ENCODE measurements at places on chromosomes 13 and 19.

- DNase-seq: no peak
Observed at GRCh38 chr19:338421-338820, 6.2 kb downstream of the MIER2 start.

DNA sequence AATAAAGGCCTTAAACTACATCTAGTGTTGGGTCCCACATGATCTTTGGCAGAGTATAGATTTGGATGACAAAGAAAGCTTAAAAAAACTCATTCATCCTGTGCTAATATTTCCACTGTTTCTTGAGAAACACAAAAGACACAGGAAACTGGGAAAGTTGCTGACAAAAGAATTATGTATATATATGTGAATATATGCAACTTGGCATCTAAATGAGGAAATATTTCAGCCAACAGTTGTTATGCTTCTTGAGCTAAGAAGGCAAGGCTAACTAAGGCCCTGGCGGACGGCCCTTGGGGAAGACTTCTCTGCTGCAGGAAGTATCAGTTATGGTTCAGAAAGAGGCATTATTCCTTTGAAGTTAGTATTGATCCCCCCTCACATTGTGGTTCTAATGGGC, 491.8 kb downstream of the DIAPH3 start:
- DNase-seq: no peak

DNA sequence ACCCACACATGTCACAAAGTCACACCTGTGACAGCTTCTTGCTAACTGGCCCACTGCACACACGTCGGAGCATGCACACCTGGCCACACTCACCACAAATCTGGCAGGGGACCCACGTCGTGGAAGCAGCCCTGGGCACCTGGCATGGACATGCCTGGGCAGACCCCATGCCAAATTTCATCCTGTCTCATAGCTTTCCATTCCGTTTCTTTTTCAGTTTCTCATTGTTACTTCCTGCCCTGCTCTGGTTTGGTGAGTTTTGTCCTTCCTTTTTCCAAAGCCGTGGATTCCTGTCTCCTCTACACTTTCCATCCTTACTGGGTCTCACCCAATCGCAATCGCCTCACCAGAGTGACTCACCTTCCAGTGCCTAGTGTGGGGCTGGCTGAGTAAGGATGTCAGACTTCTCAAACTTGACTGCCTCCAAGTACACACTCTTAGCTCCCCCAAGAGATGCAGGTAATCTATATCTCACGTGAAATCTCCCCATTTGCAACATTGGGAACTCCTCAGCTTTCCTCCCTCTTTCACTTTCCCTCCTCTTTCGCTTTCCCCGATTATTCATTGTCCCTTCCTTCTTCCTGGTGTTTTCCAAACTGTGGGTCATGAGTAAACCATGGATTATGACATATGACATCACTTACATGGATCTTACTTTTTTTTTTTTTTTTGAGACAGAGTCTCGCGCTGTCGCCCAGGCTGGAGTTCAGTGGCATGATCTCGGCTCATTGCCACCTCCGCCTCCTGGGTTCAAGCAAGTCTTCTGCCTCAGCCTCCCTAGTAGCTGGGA, 1.6 kb upstream of the BBC3 start:
- DNase-seq: peak; percentile 84

DNA sequence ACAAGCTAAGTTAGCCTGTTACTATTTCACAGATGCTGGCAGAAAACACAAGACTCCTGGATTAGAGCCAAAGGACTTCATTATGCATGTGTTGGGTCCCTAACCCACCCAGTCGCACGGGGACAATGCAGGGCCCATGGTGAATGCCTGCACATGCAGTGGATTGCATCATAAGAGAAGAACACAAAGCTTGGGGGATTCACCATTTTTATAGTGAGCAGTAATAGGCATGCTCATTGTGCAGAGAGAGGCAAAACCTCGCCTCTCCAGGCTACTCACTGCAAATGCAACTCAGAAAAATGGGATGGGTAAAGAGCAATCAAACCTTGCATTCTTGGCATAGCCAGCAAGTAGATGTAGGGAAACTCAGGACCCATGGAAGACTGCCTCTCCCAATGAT, 115.8 kb downstream of the DIAPH3 start:
- DNase-seq: no peak

DNA sequence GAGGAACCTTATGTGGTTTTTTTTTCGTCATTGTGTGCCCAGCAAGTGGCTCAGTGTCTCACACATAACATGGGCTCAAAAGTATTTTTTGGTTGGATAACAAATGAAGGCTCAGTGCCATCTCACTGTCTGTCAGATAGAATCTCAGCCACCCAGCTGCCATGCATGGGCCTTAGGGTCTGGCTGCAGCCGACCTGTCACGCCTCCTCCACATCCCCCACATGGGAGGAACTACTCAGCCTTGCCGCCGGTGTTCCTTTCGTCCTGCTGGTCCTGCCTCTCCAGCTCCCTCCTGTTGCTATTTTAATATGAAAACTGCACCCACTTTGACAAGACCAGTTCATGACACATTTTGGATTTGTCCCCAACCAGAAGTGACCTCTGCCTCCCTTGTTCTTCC, 121.2 kb downstream of the SHISA2 start:
- no peak for DNase-seq

DNA sequence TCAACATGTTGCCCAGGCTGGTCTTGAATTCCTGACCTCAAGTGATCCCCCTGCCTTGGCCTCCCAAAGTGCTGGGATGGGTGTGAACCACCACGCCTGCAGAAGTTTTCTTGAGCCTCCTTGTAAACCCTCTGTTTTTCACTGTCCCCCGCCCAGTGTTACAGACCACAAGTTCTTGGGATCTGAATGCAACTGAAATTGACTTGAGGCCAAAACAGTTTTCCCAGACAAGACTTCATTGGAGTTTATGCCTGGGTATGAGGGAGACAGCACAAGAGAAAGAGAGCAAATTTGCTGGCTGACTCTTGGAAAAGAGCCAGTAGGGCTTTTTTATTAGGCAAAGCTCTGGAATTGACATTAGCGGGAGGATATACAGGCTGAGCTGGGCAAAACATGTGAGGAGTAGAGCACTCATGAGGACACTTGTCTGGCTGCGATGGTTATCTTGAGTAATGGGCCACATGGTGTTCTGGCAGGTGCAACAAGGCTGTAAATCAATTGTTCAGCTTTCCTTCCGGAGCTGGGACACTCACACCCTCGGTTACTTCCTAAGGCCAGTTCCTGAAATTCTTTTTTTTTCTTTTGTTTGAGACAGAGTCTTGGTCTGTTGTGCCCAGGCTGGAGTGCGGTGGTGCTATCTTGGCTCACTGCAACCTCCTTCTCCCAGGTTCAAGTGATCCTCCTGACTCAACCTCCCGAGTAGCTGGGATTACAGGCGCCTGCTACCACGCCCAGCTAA, 12.7 kb upstream of the HNRNPL start:
- no peak for DNase-seq

- DNase-seq: no peak
Observed at GRCh38 chr19:18650468-18651041, 13.7 kb downstream of the KLHL26 start.

DNA sequence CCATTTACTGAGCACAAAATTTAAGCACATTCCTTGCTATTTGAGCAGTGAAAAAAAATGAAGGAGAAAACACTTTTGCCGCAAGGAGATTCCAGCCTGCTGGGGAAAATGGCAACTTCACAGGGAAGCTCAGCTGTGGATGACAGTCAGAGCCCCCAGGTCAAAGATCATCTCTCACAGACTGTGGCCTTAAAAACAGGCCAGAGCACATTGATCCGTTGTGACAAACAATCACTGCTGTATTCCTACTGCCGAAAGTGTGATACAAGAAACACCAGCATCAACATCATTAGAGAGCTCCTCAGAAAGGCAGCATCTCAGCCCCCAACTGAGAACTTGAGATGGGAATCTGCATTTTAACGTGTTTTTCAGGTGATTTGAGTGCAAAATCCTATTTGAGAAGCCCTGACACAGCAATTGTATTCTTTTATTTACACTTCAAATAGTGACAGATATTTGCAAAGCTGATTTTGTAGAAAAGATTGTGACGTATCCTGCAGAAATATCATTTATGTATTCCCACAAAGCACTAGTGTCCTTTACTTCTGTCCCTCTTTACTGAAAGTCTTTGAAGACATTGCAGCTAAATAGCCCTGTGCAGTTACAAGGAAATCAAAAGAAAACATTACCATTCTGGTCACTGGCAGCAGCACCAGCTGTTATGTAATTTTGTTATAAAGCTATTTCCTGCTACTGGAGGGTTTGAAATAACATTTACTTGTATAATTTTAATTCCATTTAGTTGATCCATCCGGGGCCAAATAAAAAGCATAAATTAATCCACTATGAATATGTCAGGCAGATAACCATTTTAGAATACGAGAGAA, 652.0 kb downstream of the LIG4 start:
- no peak for DNase-seq

- no peak for DNase-seq
Observed at GRCh38 chr13:51467730-51468129, 14.9 kb upstream of the INTS6 start.

DNA sequence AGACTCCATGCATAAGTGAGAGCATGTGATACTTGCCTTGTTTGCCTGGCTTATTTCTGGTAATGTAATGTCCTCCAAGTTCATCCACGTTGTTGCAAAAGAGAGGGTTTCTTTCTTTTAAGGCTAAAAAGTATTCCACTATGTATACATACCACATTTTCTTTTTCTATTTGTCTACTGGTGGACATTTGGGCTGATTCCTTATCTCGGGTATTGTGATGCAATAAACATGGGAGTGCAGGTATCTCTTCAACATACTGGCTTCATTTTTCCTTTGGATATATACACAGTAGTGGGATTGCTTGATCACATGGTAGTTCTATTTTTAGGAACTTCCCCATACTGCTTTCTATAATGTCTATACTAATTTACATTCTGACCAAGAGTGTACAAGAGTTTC, 49.6 kb upstream of the EBPL start:
- no peak for DNase-seq

GRCh38 chr19:10018263-10018662, 5.0 kb downstream of the RDH8 start:
- DNase-seq: no peak

- DNase-seq: no peak
Observed at GRCh38 chr19:55398200-55398925, 9.2 kb downstream of the UBE2S start.

DNA sequence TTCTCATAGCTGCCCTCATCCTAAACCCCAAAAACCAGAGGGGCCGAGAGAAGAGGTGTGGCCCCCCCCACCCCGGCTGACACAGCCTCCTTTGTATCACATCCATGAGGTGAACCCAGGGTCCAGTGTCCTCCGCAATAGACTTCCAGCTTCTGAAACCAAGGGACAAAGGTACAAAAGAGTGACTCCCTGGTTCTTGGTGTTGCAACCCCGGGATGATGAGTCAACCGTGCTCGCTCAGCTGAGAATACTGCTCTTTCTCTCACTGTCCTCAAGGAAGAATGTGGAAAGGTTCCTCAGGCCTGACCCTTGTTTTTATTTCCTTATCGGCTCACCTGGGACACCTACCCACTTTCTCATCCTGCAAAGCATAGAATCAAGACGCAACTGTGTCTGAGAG, 5.5 kb downstream of the SLC15A1 start:
- DNase-seq: peak; percentile 46

GRCh38 chr19:51139299-51140014, 2.6 kb upstream of the SIGLEC7 start:
- no peak for DNase-seq

GRCh38 chr19:17450264-17451075, 2.0 kb upstream of the TMEM221 start:
- DNase-seq: peak; percentile 41

- DNase-seq: peak; percentile 81
Observed at GRCh38 chr13:29918845-29919244, 68.4 kb upstream of the UBL3 start.

GRCh38 chr13:53191091-53191490, 162.5 kb downstream of the OLFM4 start:
- DNase-seq: no peak

DNA sequence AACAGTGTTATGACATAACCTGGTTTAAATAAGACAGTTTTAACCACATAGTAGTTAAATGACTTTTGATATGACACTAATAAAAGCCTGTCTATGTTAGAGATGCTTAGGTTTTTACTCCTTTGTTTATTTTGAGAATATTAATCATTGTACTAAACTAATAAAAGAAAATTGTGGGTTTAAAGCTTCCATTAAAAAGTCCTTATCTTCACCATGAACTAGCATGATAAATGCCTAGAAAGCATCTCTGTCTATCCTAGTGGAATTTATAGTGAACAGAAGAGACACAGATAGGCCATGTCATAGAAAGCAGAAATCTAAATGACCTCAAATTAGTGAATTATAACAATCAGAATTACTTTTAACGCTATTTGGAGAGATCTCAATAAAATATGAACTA, 255.2 kb downstream of the PCDH9 start:
- DNase-seq: no peak

GRCh38 chr13:20378721-20379120, 146.6 kb upstream of the GJB6 start:
- DNase-seq: no peak

DNA sequence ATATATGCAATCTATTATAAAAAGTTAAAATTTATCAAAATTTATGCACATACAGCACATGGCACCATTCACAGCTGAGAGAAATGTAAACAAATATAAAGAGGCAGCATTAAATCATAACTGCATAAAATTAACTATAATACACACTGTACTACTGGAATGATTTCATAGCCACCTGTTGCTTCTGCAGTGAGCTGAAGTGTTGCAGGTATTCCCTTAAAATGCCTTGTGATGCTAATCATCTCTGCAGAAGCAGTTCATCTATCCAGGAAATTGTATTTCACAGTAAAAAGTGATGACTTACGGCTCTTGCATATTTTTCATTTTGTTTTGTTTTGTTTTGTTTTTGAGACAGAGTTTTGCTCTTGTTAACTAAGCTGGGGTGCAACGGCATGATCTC, 82.1 kb downstream of the STOML3 start:
- no peak for DNase-seq

DNA sequence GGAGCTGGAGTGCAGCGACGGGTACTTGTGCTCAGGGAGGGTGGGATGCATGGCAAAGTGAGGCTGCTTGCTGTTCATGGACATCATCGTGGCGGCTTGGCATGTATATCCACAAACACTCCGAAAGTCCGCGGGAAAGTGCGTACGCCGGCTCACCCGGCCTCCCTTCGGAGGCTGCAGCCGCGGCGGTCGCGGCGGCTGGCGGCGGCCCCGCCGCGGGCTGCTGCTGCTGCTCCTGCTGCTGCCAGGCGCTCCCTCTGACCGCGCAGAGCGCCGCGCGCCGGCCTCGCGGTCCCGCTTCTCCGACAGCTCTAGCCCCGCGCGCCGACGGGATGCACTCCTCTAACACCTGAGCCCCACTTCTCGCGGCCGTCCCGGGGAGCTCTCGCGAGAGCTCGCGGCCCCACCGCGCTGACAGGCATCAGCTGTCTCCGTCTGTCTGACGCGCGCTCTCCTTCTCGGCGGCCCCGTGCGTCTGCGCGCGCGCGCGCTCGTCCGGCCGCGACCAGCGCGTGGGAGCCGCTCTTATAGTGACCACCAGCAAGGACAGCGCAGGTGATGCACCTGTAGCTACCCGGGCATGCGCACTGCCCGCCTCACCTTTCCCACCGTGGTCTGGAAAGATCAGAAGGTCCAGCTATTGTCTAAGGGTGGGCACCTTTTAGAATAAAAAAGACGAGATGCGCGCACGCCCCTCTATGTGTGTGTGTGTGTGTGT, at the start of gene POU4F1:
TSS of gene POU4F1 (minus strand) at position 313 of the 718 bp plus-strand sequence. CDS start at position 87, 226 bp downstream.
- no peak for DNase-seq

All from kidney glomerular epithelial cell (primary cell).